ENCODE measurements at places on chromosomes 4 and X.
A peak's percentile ranks its signal among the peaks of the same experiment; 100 is the strongest.

DNA sequence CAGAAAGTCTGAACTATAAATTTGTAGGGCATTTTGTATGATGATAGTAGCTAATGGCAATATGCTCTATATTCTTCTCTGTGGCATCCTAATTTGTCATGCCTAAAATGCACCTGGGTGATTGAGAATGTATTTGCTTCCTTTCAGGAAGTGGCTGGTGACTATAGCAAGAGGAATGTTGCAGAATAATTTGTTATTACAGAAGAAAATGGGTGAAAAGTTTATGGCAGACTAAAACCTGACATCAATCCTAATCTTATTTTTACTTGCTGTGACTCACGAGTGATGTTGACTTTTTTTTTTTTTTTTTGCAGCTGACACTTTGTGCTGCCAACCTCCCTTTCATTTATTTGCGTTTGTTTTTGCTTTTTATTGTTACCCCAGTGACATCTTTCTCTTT is 141.1 kb downstream of the MSL3 start:
- no peak for DNase-seq

- DNase-seq, result no peak
These were observed 1105.9 kb upstream of the TENM3 start for GRCh38 chr4:181137351-181137750.

- no peak for DNase-seq
These were observed 47.1 kb upstream of the THOC2 start for GRCh38 chrX:123779908-123780396.

GRCh38 chrX:153944140-153944799 is at the start of gene RENBP:
Gene RENBP, minus strand, starts transcription at chrX:153944643. Its CDS starts 33 bp downstream, at chrX:153944610.
- no peak for DNase-seq

- DNase-seq, result no peak
These were observed 153.5 kb upstream of the FAM241A start for GRCh38 chr4:111991797-111992196.

DNA sequence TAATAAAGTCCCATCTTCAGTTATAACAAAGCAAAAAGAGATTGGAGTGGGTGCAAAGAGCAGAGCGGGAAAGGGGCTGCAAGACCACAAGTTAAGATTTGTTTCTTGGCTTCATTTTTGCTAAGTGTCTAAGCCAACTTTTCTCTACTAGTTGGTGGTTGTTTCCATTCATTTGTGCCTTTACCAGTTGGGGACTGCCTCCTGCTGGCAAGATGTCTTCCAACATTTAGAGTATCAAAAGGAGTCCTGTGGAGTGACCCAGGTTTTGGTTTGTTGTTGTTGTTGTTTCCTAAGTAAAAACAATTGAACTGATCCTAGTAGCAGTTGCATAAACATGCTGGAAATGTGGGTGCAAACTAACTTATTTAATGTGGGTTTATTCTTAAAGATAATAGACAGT is 121.1 kb downstream of the SPATA18 start:
- DNase-seq, result no peak

GRCh38 chrX:109856974-109857373 is 123.9 kb upstream of the ACSL4 start:
- peak; percentile 23 for DNase-seq

DNA sequence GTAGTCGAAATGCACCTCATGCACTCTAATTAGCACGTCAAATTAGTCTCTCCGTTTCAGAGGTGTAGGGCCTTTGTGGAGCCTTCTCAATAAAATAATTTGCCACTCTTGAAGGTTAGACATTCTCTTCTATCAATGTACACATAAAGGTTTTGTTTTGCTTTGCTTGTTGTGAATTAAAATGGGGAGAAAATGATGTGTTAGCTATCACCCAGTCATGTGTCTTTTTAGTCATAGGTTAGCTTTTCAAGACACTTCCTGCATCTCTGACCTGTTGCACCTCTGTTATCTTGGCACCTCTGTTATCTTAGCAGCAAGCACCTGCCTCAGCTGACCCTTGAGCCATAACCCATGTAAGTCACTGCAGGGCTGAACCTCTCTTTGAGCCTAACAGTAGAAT is 936 bp downstream of the TMEM144 start:
- no peak for DNase-seq
